ENCODE measurements at places on chromosomes 7 and 10. TPM values are rescaled to one million over a fixed set of nuclear protein-coding genes. Genes with fewer than 3 reads are reported as not detected.

TRIM74 gene
- 0.27 TPM for total RNA-seq

ZC3HAV1L gene
- 8.2 TPM for total RNA-seq

HTR5A gene
- not detected for total RNA-seq

CDC14C gene
- total RNA-seq, result not detected

OTUD1 gene
- 4.1 TPM for total RNA-seq

TSPAN12 gene
- 0.53 TPM for total RNA-seq

AKR1E2 gene
- total RNA-seq, result 8.1 TPM

CRTAC1 gene
- total RNA-seq, result 1.7 TPM

CSGALNACT2 gene
- 20.8 TPM for total RNA-seq

CTTNBP2 gene
- 0.39 TPM for total RNA-seq

CYP2C19 gene
- total RNA-seq, result 0.02 TPM

ZNF736 gene
- total RNA-seq, result not detected

HOXA7 gene
- 5.1 TPM for total RNA-seq

AKR1C8 gene
- total RNA-seq, result not detected

SORCS3 gene
- total RNA-seq, result not detected

STK31 gene
- total RNA-seq, result 0.27 TPM

UPK3BL1 gene
- 8.6 TPM for total RNA-seq

NRF1 gene
- total RNA-seq, result 11.5 TPM

LLCFC1 gene
- total RNA-seq, result not detected

RELN gene
- 0.03 TPM for total RNA-seq

Data from A549 treated with CpdA at 1 μM for 4 hours (cell line).